ENCODE measurements at places on chromosomes 16 and 17. TPM values are rescaled to one million over a fixed set of nuclear protein-coding genes. Genes with fewer than 3 reads are reported as not detected.

Gene SLC13A2
- 17.1 TPM for total RNA-seq

Gene BCL7C
- total RNA-seq = 25.3 TPM

Gene SLC47A1
- 1.0 TPM for total RNA-seq

Gene MT1M
- total RNA-seq = 40.0 TPM

Gene TOM1L1
- 37.3 TPM for total RNA-seq

Gene PLCD3
- total RNA-seq = 562 TPM

Gene CD19
- total RNA-seq = 0.65 TPM

Gene SLC2A4
- total RNA-seq = 6.1 TPM

DNA sequence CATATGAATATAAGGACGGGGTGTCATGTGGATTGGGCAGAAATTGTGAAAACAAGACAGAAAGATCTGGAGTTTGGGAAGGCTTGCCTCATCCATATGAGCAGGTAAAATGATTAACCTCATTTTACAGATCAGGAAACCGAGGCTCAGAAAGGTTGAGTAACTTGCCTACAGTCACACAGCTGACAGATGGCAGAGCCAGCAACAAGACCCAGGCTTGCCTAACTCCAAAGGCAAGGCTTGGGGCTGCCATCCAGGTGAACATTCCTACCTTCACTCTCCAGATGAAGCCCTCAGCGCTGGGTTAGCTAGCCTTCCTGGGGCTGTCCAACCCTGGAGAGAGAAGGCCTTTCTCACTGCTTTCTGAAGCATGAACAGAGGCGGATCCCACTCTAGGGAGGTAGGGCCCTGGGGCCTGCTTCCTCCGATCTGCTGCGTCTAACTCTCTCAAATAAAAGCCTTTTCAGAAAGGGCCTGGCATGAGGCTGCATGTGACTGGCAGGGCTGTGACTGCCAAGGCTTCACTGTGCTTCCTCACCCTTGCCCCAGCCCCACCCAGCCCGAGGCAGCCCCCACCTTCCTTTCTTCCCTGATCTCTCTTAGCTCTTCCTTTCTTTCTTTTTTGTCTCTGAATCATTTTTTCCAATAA, 107.8 kb downstream of the GNAO1 start:
- no peak for DNase-seq

DNA sequence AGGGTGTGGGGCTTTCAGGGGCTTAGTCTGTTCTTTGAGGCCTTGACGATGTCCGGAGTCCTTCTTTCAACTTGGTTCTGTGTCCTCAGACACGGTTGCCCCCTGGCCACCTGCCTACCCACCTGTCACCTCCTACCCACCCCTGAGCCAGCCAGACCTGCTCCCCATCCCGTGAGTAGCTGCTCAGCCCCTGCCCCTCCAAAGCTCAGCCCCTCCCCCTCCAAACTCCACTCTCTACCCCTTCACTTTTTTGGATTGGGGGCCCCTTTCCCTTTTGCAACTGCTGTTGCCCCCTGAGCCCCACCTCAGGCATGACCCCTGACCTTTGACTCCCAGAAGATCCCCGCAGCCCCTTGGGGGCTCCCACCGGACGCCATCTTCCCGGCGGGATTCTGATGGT, 1.2 kb downstream of the LAT start:
- DNase-seq = no peak

DNA sequence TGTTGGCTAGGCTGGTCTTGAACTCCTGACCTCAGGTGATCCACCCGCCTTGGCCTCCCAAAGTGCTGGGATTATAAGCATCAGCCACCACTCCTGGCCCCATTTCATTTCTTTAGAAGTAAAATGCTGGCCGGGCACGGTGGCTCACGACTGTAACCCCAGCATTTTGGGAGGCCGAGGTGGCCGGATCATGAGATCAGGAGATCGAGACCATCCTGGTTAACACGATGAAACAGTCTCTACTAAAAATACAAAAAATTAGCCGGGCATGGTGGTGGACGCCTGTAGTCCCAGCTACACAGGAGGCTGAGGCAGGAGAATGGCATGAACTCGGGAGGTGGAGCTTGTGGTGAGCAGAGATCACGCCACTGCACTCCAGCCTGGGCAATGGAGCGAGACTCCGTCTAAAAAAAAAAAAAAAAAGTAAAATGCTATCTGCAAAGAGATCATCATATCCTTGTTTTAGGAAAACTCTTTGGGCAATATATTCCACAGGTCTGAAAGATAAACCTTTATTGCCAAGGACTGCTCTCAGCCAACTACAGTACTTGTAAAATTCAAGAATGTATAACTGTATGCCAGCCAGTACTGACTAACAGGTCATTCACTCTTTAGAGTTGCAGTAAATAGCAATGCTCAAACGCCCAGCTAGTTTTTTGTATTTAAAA, 3.8 kb downstream of the GJC1 start:
- DNase-seq = no peak

DNA sequence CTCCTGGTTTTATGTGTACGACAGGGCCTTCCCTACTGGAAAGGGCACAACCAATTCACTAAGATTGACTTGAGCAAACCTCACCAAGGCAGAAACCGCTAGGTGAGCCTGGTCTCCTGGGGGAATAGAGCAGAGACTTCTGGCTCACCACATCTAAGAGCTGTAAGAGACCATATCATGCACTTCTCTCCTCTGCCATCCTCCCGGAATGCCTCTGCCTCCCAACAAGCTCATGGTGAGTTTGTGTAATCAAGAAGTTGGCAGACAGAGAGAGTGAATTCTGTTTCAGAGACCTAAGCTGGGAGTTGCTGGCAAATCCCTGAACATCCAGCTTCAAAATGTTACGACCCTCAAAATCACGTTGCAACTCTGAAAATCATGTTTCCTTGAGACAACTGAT, 154.8 kb downstream of the SLC39A11 start:
- no peak for DNase-seq

GRCh38 chr17:37568350-37569053, 40.7 kb downstream of the SYNRG start:
- no peak for DNase-seq

GRCh38 chr17:47388825-47389224, 65.1 kb downstream of the EFCAB13 start:
- no peak for DNase-seq

GRCh38 chr17:73227379-73227778, 34.3 kb downstream of the CPSF4L start:
- no peak for DNase-seq

DNA sequence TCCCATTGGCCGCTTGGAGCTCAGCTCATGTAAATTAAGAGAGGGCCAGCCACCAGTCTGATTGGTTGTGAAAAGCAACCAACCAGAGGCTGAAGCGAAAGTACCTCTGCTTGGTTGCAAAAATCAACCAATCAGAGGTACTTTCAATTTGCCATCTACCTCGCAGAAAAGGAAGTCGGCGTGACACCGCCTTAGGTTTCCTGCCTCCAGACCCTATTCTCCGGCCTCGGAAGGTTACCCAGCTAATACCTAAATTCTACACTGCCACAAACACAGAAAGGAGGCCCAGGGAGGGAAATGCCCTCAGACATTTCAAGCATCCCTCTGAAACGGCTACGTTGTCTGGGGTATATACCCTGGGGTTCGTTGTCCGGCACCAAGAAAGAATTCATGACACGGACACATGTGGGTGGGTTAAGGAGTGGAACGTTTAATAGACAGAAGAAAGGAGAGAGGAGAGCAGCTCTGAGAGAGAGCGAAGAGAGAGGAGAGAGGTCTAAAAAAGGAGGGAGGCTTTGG, 481.3 kb downstream of the TMEM114 start:
- DNase-seq = no peak

- DNase-seq = no peak
These were observed 8.3 kb downstream of the IRX5 start for GRCh38 chr16:54939029-54939346.

- no peak for DNase-seq
These were observed 231.3 kb downstream of the ENGASE start for GRCh38 chr17:79305768-79306423.

- no peak for DNase-seq
These were observed 6.0 kb upstream of the GRIN2C start for GRCh38 chr17:74865504-74866197.

GRCh38 chr16:57669476-57670162, 1.5 kb downstream of the ADGRG3 start:
- DNase-seq = no peak

GRCh38 chr16:23650674-23651416, 9.6 kb downstream of the DCTN5 start:
- no peak for DNase-seq

DNA sequence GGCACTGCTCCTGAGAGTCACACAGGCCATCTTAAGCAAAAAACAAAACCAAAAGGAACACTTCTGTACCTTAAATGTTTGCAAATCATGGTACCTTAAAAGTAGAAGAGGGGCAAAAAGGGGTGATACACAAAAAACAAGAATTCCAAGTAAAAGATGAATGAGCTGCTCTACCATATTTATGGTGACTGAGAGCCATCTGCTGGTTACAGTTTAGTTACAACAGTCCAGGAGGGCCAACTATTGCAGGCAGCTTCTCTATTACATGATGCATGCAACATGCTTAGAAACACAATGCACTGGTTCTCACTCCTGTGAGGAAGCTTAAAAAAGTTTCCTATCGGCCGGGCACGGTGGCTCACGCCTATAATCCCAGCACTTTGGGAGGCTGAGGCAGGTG, 53.5 kb downstream of the STX8 start:
- peak; percentile 38 for DNase-seq

GRCh38 chr16:48295488-48296281, 48.3 kb upstream of the ABCC11 start:
- no peak for DNase-seq

Measured in mucosa of descending colon (tissue), 3 donors.